ENCODE measurements at places on chromosomes 2 and 18.
A peak's percentile ranks its signal among the peaks of the same experiment; 100 is the strongest.

DNA sequence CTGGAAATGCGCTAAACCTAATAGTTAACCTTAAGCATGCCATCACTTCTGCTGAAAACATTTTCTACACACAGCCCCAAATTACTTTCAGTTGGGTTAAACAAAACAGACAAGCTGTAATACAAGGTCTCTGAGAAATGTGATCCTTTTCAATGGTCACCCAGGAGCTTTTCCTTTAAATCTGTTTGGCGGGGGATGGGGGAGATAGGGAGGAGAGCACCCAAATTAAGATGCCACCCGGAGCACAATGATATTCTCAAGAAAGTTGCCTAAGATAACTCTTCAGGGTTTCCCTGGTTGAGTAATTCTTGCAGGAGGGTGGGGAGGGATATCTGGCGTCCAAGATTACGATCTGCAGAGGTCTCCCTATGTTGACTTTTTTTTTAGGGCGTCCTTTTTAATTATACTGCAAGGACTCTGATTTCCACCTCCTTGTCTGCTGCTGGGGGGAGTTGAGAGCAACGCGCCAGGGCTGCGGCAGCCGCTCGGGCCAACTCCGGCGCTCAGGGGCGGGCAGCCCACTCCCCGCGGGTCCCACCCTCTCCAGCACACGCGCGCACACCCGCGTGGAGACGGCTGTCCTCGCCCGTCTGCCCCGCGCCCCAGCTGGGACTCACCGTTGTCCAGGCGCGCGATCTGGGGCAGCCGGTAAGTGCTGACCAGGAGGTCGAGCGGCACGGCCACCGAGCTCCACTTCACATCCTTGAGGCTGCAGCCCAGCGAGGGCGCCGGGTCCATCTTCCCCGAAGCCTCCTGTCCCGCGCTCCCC lies 807 bp downstream of the GAREM1 start:
- peak; percentile 35 for DNase-seq

- no peak for DNase-seq
Measured at GRCh38 chr2:23027396-23027795, 357.6 kb upstream of the KLHL29 start.

- no peak for DNase-seq
Measured at GRCh38 chr18:63979409-63979920, 9.6 kb downstream of the SERPINB8 start.

DNA sequence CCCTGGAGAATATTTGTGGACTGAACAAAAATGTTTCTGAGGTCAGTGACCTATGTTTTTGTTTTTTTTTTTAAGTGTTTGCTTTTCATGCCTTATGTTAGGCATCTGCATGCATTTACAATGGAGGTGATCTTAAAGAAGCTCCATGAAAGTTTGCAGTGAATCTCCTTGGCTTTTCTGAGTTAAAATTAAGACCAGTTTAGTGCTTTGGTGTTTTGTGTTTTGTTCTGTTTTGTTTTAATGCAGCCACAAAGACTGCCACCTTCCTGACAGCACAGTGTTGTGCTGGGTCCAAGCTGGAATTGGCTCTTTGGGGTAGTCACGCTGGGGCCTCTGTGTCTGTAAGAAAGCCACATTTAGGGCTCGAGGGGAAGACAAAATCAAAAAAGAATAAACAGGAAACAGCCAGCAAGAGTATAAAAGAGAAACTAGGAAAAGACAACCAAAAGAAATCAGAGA lies 396.2 kb downstream of the ARHGAP15 start:
- DNase-seq = no peak

DNA sequence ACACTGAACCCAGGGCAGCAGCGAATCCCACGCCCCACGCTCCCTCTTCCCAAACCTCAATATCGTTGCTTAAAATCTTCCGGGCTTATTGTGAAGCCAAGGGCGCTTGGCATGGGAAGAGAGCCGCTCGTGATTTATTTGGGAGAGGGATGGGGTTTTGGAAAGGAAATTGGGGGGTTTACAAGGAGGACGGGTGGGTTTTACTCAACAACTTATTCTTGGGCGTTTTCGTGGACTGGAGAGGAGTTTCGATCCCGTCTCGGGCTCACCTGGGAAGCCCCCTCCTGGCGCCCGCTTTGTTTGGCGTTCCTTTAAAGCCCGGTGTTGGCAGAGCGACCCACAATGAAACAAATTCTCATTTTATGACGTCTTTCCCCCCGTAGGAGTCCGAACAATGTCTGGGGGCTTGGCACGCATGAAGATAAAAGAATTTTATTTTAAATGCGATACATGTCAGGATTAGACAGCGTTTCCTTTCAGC lies 135.3 kb downstream of the INSIG2 start:
- no peak for DNase-seq

- DNase-seq = no peak
Measured at GRCh38 chr2:237121321-237121720, 35.6 kb downstream of the COPS8 start.

- DNase-seq = no peak
Measured at GRCh38 chr18:48229552-48229981, 179.6 kb downstream of the ZBTB7C start.

DNA sequence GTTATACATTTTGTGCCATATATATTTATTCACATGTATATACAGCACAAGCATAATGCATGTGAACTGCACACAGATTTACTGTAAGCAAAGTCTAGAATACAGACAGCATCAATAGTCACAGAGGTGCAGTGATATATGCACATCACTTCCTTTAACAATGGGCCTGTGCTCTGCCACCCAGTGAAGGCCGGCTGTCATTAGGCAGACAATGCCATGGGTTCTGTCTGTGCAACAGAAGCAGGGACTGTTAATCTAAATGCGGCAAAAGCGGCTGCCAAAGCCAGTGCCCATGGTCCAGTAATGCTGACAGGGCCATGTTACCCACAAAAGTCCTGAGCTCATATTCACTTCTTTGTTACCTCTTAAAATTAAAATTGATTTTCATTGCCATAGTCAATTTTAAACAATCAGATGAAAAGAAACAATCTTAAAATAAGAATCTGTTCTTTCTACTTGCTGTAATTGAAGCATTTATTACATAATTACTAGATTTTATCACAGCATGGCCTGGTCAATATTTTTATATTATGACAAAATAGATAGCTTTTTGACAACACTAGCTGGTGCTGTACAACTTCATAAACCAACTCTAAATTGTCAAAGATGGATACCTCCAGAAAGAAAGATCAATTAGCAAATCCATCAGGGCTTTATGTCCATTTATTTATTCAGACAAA lies 232.0 kb downstream of the STK39 start:
- no peak for DNase-seq

- DNase-seq = no peak
Measured at GRCh38 chr2:118940486-118941120, 1.4 kb upstream of the MARCO start.

DNA sequence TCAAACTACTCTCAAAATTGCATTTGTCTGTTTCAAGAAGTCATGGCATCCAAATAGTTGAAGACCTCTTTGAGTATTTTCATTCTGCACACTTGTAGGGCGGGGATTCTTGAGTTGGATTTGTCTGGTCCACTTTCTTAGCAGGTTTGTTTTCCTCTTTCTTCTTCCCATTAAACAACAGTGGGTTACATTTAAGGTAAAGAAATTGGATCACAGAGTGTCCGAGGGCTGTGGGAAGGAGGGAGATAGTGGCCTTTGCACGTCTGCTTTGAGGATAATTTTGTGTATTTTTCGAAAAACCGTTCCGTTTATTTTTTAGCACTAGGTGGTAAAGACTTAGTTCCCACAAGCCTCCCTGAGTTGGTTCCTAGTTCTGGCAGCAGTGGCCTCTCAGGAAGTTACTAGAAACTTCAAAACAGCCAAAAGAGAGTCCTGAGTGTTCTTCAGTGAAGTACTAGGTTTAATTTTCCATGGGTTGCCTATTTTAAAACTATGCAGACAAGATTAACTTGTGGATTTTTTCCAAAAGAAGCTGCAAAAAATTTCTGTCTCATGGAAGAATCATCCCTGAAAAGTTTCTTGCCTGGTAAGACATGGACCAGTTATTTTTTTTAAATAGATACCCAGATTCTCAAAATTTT lies 107.9 kb downstream of the CDC42EP3 start:
- no peak for DNase-seq

GRCh38 chr2:148720501-148721001 lies 76.0 kb downstream of the EPC2 start:
- no peak for DNase-seq

DNA sequence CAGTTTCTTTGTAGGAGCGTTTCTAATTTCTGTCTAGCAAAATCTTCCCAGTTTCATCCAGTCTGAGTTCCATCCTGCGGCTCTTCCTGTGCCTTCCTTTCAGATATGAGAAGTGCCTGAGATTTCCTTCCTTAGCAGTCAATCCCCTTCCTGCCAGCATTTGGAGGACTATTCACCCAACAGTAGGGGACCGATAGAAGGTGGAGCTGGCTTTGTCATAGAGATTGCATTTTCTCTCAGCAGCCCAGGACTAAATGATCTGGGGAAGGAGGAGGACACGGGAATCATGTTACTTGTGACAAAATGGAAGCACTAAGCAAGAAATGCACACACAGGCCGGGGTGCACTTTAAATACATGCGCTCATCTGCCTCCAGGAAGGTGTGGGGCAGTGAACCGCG lies 5.6 kb upstream of the SMIM21 start:
- no peak for DNase-seq

DNA sequence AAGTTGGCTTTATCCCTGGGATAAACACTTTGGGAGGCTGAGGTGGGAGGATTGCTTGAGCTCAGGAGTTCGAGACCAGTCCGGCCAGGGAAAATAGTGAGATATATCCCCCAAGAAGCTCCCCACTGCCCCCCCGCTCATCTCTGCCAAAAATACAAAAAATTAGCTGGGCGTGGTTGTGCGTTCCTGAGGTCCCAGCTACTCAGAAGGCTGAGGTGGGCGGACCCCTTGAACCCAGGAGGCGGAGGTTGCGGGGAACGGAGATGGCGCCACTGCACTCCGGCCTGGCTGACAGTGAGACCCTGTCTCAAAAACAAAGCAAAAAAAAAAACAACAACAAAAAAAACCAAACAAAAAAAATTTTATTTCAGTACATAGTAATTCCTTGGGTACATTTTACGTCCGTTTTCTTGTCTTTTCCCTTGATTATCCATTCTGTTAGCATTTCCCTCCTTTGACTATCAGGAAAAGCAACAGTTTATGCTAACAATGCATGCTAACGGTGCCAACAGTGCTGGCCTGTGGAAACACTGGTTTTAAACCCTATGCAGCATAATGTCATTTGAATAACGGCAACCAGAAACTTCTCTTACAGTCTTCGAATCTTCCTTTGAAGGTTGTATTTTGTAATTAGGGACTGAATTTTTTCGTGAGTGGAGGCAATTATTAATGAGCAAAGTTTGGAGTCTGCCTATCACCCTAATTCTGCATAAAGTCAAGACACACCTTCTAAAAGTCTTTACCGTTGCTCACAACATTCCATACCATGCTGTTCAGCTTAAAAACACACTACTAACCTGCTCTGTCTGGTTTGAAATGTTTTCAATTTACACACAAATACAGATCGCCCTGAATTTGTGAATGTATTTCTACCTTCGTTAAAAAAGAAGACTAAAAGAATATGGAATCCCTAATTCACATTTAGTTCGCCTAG lies 721 bp upstream of the MIB1 start:
- DNase-seq = no peak
